ENCODE measurements at places on chromosomes 1 and 21. TPM values are rescaled to one million over a fixed set of nuclear protein-coding genes. Genes with fewer than 3 reads are reported as not detected.

The HLX gene
- 2.7 TPM for polyA plus RNA-seq

The OR2M3 gene
- polyA plus RNA-seq, result not detected

The ITLN2 gene
- not detected for polyA plus RNA-seq

The VAV3 gene
- 45.9 TPM for polyA plus RNA-seq

The HSD11B1 gene
- not detected for polyA plus RNA-seq

The PATJ gene
- 11.6 TPM for polyA plus RNA-seq

The SPRR5 gene
- polyA plus RNA-seq, result not detected

DNA sequence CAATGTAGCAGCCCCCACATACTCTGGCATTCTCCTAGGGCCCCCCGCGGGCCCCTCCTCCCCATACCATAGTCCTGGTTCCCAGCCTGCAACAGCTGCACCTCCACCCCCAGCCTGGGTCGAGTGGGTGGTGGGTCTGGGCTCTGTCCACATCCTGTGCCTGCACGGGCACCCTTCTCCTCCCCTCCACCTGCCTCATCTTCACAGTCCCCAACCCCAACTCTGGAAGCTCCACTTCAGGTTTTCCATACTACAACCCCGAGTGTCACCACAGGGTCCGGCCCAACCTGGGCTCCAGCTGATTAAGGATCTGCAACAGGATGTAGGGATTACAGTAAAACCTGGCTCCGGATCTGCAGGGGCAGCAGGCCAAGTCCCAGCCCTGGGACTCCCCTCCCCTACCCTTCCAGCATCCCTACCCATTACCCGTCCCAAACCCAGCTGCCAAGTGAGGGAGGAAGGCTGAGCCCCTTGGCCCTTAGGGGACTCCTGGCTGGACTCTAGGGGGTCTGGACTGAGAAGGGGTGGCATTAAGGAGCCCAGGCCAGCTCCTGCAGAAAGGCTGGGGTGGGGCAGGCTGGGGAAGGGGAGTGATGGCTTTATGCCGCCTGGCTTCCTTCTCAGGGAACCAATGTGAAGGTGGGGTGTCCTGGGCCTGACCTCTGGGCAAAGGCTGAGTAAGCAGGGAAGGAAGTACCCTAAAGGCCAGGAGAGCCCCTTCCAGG lies 116.8 kb downstream of the CASZ1 start:
- H3K27me3 ChIP-seq, result no peaks in the 10 kb centered on the region
- peak overlapping the region; percentile 89 for H3K27ac ChIP-seq
- no peaks in the 10 kb centered on the region for H3K36me3 ChIP-seq
- no peak overlapping the region for H3K4me3 ChIP-seq
- peaks cover 30% of the 10 kb centered on the region for H3K4me1 ChIP-seq

DNA sequence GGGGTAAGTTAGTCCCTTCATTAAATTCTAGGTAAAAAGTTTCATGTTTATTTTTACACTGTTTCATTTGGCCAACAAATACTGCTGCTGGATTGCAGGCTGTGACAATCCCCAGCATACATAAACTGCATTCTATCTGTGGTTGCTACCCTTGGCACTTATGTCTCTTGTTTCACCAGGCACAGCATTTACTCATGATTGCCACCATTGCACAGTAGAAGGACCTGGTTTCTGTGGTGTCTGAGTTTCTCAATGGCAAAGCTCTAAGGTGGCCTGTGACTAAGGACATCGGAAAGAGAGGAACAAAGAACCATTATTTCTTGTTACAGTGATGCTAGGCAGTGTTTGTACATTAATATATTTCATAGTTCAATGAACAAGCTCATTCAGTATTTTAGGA lies 878.4 kb upstream of the NEGR1 start:
- no peaks in the 10 kb centered on the region for H3K36me3 ChIP-seq
- H3K27ac ChIP-seq, result no peak overlapping the region
- H3K4me1 ChIP-seq, result no peaks in the 10 kb centered on the region
- H3K4me3 ChIP-seq, result no peak overlapping the region

DNA sequence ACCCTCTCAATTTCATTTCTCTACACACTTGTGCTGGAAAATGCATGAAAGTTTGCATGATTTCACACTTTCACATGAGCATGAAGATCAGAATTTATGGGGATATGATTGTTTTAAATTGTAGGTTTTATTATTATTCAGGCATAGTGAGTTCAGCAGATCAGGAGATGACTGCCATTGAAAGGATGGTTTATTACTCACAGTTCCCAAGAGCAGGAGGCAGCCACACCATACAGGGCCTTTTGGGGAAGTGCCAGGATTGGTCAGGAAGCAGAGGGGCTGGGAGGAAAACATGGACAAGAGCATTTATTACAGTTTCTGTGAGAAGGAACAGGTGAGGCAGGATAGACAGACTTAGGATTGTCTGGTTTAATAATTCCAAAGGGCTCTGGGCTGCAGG lies 114.6 kb upstream of the KCNJ15 start:
- no peak overlapping the region for H3K27ac ChIP-seq
- no peaks in the 10 kb centered on the region for H3K36me3 ChIP-seq
- H3K4me1 ChIP-seq, result no peaks in the 10 kb centered on the region
- no peak for DNase-seq
- no peaks in the 10 kb centered on the region for H3K27me3 ChIP-seq

- H3K27ac ChIP-seq, result no peak overlapping the region
- DNase-seq, result no peak
- H3K27me3 ChIP-seq, result no peaks in the 10 kb centered on the region
- no peaks in the 10 kb centered on the region for H3K4me1 ChIP-seq
These were observed 335.6 kb downstream of the LRRIQ3 start for GRCh38 chr1:73862355-73862754.

DNA sequence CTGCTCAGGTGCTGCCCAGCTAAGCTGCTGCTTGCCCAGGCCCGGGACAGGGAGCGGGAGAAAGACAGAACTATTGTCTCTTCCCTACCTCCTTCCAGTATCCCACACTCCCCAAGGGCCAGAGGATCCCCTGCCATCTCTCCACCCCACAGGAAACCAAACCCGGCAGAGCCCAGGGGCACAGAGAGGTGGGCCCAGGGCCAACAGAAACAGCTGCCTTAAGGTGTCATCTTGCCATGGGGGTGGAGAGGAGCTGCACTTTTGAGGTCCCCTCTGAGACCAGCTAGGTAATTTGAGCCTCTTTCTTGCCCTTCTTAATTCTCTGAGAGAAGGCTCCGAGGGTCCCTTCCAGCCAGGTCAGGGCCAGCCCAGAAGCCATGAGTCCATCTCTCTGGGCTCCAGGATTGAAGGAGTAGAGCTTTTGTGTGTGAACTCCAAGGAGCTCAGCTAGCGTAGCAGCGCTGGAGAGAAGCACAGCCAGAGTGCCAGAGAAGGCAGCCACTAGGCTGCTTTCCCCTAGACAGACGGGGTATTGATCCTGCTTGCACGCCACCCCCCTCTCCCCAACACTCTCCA lies 9.7 kb upstream of the GPR61 start:
- no peak overlapping the region for H3K4me3 ChIP-seq
- peak overlapping the region; percentile 77 for H3K27ac ChIP-seq
- H3K4me1 ChIP-seq, result peaks cover 17% of the 10 kb centered on the region
- no peak for DNase-seq

- H3K27me3 ChIP-seq, result no peaks in the 10 kb centered on the region
- no peak overlapping the region for H3K27ac ChIP-seq
- no peaks in the 10 kb centered on the region for H3K36me3 ChIP-seq
- no peak for DNase-seq
These were observed 15.1 kb downstream of the VCAM1 start for GRCh38 chr1:100734676-100735075.

DNA sequence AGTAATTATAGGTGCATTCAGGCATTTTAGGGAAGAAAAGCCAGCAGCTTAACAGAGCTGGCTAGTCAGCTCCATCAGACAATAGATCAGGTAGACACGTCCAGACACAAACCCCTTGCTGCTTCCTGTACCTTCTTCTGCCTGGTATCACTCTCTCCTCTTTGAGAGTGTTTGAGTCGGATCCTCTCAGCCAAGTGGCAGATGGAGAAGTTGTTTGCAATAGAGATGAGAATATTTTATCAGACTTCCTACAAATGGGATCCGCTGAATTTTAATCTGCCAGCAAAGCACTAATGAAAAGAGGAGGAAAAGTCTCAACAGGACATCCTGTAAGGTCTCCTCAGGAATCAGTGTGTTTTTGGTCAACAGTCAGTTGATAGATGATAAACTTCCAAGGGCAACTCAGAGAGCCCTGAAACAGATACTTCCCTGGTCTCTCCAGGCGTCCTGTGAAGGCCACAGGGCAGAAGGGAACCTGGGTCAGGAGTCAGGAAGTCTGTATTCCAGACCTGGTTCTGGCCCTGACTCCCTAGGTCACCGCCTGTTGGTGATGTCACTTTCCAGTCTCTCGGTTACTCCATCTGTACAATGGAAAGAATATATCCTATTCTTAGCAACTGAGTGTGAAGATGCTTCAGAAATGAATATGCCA lies 62.1 kb upstream of the PROX1 start:
- no peak overlapping the region for H3K4me3 ChIP-seq
- no peak overlapping the region for H3K27ac ChIP-seq
- no peaks in the 10 kb centered on the region for H3K36me3 ChIP-seq
- DNase-seq, result no peak
- no peaks in the 10 kb centered on the region for H3K27me3 ChIP-seq

DNA sequence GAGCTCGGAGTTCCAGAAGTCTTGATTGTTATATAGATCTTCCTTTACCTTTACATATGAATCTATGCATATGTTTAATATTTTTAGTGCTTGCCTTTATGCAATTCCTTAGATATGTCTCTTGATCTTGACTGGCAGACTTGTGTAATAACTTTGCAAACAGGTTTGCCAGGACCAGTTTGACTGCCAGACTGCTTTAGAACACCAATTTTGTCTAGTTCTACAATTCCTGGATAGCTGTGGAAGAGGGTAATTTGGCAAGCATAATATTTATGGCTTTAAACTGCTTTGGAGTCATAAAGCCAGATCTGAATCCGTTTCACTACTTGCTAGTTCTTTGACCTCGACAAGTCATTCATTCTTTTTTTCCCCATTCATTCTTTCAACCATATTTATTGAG lies 250.0 kb downstream of the FAF1 start:
- no peak overlapping the region for H3K4me3 ChIP-seq
- H3K36me3 ChIP-seq, result no peaks in the 10 kb centered on the region
- no peak for DNase-seq
- no peaks in the 10 kb centered on the region for H3K27me3 ChIP-seq

GRCh38 chr1:1024149-1024770 lies 4.3 kb downstream of the AGRN start:
- DNase-seq, result no peak
- peaks cover 20% of the 10 kb centered on the region for H3K27me3 ChIP-seq
- no peak overlapping the region for H3K27ac ChIP-seq

DNA sequence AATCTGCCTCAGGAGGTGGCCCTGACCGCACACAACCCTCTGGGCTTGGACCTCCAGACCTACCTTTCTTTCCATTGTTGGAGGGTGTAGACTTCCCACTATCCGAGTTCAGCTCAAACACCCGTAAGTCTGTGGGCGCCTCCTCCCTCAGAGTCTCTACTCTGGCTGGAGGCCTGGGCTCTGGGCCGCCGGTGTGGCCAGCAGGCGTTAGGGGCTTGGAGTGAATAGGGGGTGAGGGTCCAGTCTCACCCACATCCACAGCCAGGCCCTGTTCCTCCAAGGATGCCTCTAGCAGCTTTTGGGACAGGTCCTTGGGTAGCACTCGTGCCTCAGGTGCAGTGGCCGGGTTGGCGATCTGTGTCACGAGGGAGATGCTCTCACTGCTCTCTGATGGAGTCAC lies 13.9 kb downstream of the TSSK3 start:
- H3K27me3 ChIP-seq, result no peaks in the 10 kb centered on the region
- DNase-seq, result no peak
- H3K27ac ChIP-seq, result no peak overlapping the region
- peaks cover 14% of the 10 kb centered on the region for H3K4me1 ChIP-seq

DNA sequence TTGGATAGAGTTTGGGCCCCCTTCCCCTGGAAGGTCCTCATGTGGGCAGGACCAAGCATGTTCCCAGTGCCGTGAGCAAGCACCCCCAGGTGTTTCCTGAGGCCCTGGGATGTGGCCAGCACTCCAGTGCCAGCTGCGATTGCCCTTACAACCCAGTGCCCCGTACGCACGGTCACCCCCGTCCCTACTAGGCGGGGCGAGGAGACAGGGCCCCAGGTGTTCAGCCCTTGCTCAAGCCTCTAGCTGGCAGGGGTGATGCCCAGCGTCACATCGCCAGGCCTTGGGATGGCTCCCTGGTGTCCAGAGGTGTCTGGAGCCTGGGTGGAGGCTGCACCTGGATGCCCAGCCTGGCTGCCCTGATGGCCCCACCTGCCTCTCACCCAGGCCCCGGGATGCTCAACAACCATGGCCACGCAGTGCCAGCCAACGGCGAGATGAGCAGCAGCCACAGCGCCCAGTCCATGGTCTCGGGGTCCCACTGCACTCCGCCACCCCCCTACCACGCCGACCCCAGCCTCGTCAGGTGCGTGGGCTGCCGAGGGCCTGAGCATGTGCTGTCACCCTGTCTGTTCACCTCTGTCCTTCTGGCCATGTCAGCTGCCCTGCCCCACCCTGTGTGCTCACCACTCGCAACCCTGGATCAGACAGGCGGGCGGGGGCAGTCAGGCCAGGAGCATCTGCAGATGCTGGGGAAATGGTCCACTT lies 21.6 kb upstream of the CCDC27 start:
- H3K27me3 ChIP-seq, result peaks cover 26% of the 10 kb centered on the region
- peaks cover 4% of the 10 kb centered on the region for H3K4me1 ChIP-seq
- H3K27ac ChIP-seq, result no peak overlapping the region
- no peak for DNase-seq
- peaks cover under 1% of the 10 kb centered on the region for H3K36me3 ChIP-seq
- no peak overlapping the region for H3K4me3 ChIP-seq

DNA sequence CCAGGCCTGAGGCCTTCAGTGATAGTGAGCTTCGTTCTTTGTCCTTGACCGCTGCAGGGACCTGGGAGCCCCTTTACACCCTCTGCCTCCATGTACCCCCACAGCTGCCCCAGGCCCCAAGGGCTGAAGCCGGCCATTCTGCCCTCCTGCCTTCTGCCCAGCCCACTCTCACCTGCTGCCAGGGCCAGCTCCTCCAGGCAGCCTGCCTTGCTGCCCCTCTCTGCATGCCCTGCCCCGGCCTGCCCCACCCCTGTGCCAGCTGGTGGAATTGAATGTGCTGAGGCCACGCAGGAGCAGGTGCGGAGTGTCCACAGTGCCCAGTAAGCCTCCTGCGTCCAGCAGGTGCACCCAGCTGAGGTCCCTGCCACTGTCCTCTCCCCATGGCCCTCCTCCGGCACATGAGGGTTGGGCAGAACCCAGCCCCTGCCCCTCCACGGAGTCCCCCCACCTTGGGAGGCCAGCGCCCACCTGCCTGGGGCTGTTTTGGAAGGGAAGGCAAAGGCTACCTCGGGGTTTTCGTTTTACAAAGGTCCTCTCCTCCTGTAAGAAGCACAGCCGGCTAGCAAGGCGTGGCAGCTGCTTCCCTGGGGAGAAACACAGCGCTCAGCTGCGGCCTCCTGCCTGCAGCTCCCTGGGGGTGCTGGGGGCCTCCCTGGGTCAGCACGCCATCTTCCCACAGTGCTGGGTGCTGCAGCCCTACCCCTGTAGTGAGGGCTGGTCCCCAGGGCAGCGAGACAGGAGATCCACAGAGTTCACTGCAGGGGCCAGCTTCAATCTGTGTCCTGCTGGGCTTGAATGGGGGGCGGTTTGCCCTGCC lies 21.0 kb downstream of the MMEL1 start:
- H3K4me3 ChIP-seq, result no peak overlapping the region
- peaks cover 6% of the 10 kb centered on the region for H3K36me3 ChIP-seq
- DNase-seq, result no peak
- peaks cover 5% of the 10 kb centered on the region for H3K4me1 ChIP-seq

GRCh38 chr1:162349635-162350330 lies 26.9 kb downstream of the SPATA46 start:
- no peak for DNase-seq
- H3K4me1 ChIP-seq, result no peaks in the 10 kb centered on the region
- no peak overlapping the region for H3K27ac ChIP-seq
- peaks cover 38% of the 10 kb centered on the region for H3K27me3 ChIP-seq
- H3K4me3 ChIP-seq, result no peak overlapping the region
